ENCODE measurements at places on chromosomes 7 and 10.

DNA sequence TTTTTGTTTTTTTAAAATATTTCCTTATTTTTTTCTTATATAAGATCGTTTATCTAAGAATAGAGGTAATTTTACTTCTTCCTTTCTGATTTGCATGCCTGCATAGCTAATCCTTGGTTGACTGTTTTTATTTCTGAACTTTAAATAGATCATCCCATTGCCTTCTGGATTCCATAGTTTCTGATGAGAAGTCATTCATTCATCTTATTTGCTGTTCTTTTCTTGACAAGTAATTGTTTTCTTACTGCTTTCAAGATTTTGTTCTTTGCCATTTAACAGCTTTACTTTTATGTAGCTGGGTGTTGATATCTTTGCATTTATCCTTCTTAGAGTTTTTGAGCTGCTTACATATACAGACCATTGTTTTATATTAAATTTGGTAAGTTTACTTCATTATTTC, 437.9 kb downstream of the SDK1 start:
- no peaks in the 10 kb centered on the region for H3K27me3 ChIP-seq
- DNase-seq: no peak
- H3K4me1 ChIP-seq: no peaks in the 10 kb centered on the region
- no peaks in the 10 kb centered on the region for H3K36me3 ChIP-seq
- H3K27ac ChIP-seq: no peak overlapping the region

DNA sequence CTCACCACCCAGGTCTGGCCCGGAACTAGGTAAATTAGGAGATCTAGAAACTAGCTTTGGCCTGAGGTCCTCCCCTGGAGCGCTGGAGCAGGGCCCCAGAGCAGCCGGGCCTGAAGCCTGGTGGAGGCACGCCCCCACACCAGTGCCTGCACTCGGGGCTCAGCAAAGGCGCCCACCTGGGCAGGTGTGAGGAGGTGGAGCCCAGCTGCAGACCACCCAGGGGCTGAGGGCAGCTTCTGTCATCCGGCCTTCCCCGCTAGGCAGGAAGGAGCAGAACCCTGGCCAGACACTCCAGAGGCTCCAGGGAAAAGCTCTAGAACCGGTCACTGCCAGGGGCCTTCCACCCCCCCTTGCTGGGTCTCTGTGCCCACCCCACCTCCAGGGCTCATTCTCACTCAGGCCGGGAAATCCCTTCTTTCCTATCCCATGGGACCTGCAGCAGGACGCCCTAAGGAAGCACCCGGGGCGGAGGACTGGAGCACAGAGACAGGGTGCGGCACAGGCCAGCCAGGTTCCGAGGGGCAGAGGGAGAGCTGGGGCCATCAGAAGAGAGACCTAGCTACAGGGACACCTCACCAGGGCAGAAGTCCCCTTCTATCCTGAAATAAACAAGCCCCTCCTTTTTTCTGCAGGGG, 161.2 kb downstream of the NRF1 start:
- no peaks in the 10 kb centered on the region for H3K36me3 ChIP-seq
- H3K4me3 ChIP-seq: no peak overlapping the region
- peaks cover 11% of the 10 kb centered on the region for H3K27me3 ChIP-seq
- H3K27ac ChIP-seq: no peak overlapping the region

DNA sequence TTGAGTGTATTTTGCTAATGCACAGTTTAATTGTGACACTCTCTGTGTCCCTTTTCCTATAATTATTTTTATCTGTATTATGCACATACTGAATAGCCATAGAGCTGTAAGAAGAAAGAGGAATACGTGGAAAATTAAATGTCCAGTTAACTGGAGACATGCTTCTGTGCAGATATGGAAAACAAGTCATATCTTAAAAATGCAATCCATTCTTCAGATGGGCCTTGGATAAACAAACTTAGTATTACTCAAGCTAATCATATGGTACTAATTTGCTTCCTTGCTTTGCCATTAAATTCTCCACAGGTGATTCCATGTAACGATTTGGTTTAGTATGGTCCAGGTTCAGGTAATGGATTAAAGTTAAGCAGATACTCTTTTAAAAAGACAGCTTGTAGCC, 201.2 kb upstream of the CELF2 start:
- H3K27ac ChIP-seq: no peak overlapping the region
- H3K27me3 ChIP-seq: no peaks in the 10 kb centered on the region
- H3K4me1 ChIP-seq: no peaks in the 10 kb centered on the region
- H3K4me3 ChIP-seq: no peak overlapping the region

DNA sequence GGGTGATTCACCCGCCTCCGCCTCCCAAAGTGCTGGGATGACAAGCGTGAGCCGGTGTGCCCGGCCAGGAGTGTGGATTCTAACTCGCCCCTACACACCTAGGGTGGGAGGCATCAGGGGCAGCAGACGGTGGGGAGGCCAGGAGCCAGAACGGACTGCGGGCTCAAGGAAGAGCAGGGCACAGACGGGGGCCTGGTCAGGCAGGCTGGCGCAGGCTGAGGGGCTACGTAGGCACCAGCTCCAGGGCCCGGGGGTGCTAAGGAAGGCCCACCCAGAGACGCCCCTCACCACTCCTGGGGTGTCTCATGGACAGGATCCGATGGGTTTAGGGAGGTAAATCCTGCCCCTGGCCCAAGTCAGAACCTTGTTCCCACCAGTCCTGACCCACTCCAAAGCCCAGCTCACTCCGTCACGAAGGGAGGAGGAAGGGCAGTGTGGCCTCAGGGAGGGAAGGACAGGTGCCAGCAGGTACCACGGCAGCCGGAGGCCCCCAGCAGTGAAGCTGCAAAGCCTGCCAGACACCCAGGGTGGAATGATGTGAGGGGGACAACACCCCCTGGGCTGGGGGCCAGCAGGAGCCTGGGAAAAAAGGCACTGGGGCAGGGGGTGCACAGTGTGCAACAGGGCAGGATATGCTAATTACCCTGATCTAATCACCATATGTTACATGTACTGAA, 251.4 kb downstream of the MAD1L1 start:
- H3K27ac ChIP-seq: no peak overlapping the region
- no peaks in the 10 kb centered on the region for H3K27me3 ChIP-seq
- H3K4me3 ChIP-seq: no peak overlapping the region
- no peak for DNase-seq

DNA sequence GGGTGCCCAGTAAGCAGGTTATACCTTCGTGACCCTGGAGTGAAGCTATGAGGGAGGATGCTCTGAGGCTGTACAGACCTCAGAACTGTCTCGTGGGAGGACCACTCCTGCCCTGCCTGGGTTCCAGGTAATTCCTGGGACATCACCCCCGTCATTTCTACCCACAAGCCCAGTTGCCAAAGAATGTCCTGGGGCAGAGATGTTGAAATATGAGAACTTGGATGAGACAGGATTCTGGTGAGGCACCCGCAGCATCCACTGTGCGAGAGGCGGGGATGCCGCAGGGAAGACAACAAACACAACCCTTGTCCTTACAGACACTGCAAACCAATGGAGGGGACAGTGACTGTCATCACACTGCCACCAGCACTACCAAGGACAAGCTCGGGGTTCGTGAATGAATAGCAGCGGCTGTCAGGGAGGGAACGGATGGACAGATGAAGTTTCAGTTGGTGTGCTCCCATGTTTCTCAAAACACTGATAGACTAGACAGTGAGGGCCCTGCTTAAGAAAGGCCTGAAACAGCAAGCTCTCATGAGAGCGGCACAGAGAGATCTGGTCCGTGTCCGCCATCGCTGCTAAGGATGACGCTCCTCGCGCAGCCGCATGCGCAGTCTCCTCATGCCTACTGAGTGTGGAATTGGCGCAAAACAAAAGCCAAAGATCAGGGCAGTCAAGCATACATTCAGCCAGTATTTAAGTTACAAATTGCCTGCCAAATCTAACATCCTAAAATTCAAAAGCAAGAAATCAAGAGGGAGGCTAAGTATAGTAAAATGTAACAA, 82.0 kb upstream of the RHEB start:
- H3K4me1 ChIP-seq: no peaks in the 10 kb centered on the region
- H3K27me3 ChIP-seq: no peaks in the 10 kb centered on the region
- H3K36me3 ChIP-seq: peaks cover 6% of the 10 kb centered on the region
- no peak overlapping the region for H3K4me3 ChIP-seq
- DNase-seq: no peak

GRCh38 chr7:142353147-142354060, 95.5 kb upstream of the PRSS58 start:
- no peaks in the 10 kb centered on the region for H3K36me3 ChIP-seq
- peak overlapping the region; percentile 28 for H3K27ac ChIP-seq
- no peaks in the 10 kb centered on the region for H3K27me3 ChIP-seq
- peaks cover 15% of the 10 kb centered on the region for H3K4me1 ChIP-seq

DNA sequence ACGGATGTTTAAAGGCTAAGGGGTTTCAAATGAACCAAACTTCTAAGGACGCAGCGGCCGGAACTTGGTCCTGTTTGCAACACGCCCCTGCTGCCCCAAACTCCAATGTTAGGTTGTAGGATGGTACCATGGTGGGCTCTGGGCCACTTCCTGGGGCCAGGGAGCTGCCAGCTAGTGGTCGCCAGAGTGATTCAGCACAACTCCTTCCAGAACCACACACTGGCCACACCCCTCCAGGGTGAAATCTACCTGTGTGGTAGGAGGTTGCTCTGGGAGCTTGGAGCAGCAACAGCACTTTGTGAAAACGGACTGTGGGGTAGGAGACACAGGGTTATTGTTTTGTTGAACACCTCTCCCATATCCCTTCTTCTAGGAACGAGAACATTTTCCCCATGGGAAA, 161.1 kb downstream of the FANK1 start:
- no peaks in the 10 kb centered on the region for H3K4me1 ChIP-seq
- no peak for DNase-seq
- H3K27me3 ChIP-seq: no peaks in the 10 kb centered on the region
- no peak overlapping the region for H3K27ac ChIP-seq

- no peaks in the 10 kb centered on the region for H3K36me3 ChIP-seq
- H3K27ac ChIP-seq: no peak overlapping the region
- H3K27me3 ChIP-seq: no peaks in the 10 kb centered on the region
These were observed 40.9 kb upstream of the ELAPOR2 start for GRCh38 chr7:87100326-87100725.

DNA sequence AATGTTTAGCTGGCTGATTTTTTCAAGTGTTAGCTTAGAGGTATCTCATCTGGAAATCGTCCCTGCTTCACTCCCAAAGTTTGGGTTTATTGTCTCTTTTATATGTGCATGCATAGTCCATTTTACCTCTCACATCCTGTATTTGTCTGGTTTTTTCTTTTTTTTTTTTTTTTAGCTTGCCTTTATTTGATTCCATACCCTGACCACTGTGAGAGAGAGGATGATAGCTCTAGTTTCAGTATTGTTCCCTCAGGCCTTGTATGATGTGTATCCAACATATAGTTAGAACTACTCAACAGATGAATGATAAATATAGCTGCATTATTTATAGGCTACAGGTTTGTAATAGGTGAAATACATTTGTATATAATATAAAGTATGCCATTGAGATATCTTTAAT, 29.9 kb downstream of the PCGF5 start:
- H3K4me1 ChIP-seq: peaks cover 3% of the 10 kb centered on the region
- no peak overlapping the region for H3K4me3 ChIP-seq
- H3K27ac ChIP-seq: no peak overlapping the region
- no peaks in the 10 kb centered on the region for H3K27me3 ChIP-seq

DNA sequence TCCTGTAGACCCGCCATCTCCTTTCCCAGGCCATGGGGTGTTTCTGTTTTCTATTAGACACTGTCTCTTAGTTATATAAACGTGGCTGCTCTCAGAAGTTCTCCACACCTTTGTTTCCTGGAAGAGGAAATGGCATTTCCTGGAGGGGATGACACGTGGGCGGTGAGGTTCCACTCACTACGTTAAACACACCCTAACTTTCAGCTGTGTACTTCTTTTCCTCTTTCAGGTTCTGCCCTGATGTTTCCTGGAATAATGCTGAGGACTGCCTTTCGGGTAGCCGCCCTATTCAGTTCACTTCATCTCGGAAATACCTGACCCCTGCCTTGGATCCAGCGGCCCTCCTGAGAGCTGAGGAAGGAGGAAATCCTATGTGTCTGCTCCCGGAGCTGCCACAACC, 3.4 kb upstream of the PRKCQ start:
- peaks cover 31% of the 10 kb centered on the region for H3K4me1 ChIP-seq
- H3K27ac ChIP-seq: peak overlapping the region; percentile 70

DNA sequence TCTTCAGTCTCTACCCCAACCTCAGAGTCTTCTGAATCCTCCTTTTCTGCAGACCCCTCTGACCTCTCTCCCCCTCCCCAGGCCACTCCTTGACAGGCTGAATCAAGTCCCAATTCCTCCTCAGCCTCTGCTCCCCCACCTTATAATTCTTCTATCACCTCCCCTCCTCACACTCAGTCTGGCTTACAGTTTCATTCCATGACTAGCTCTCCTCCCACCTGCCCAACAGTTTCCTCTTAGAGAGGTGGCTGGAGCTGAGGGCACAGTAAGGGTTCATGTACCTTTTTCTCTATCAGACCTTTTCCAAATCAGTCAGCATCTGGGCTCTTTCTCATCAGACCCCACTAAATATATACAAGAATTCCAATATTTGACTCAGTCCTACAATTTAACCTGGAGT, 14.6 kb upstream of the LRRC61 start:
- no peak overlapping the region for H3K4me3 ChIP-seq
- no peak overlapping the region for H3K27ac ChIP-seq
- H3K4me1 ChIP-seq: no peaks in the 10 kb centered on the region
- no peaks in the 10 kb centered on the region for H3K36me3 ChIP-seq

DNA sequence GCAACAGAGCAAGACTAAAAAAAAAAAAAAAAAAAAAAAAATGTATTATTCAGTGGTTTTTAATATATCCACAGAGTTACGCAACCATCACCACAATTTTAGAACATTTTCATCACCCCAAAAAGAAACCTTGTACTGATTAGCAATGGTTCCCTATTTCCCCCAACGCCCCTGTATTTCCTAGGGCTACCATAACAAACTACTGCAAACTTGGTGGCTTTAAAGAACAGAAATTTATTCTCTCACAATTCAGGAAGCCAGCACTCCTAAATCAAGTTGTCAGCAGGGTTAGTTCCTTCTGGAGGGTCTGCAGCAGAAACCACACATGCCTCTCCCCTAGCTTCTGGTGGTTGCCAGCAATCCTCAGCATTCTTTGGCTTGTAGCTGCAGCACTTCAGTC, 5.9 kb upstream of the NUP42 start:
- no peak for DNase-seq
- peaks cover 4% of the 10 kb centered on the region for H3K36me3 ChIP-seq
- no peak overlapping the region for H3K27ac ChIP-seq
- H3K4me1 ChIP-seq: peaks cover under 1% of the 10 kb centered on the region
- H3K27me3 ChIP-seq: no peaks in the 10 kb centered on the region

GRCh38 chr7:100465299-100465698, 1.2 kb upstream of the SPACDR start:
- no peak overlapping the region for H3K27ac ChIP-seq
- peaks cover 21% of the 10 kb centered on the region for H3K4me1 ChIP-seq
- peaks cover 10% of the 10 kb centered on the region for H3K36me3 ChIP-seq
- H3K27me3 ChIP-seq: no peaks in the 10 kb centered on the region

Measured in T-cell (primary cell).